ENCODE measurements at places on chromosomes 3 and 15. TPM values are rescaled to one million over a fixed set of nuclear protein-coding genes. Genes with fewer than 3 reads are reported as not detected.

DNA sequence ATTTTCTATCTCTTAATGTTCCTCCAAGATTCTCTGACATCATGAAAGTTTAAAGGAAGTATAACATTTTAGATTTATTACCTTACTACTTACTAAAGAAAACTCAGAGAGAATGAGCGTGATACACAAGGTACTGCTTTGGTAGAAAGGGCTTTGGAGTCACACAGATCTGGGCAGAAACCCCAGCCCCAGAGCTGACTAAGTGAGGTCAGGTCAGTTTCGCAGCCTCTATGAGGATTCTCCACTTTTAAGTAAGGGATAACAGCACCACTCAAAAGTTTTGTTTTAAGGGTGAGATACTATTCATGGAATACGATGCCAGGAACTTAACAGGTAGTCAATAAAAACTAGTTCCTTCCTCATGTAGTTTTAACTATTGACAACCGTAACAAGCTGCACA is 76.1 kb downstream of the CLDN11 start:
- DNase-seq = no peak

- no peak for DNase-seq
Measured at GRCh38 chr3:171277456-171278298, 182.5 kb downstream of the TNIK start.

AHSG gene
- 0.27 TPM for total RNA-seq

DNA sequence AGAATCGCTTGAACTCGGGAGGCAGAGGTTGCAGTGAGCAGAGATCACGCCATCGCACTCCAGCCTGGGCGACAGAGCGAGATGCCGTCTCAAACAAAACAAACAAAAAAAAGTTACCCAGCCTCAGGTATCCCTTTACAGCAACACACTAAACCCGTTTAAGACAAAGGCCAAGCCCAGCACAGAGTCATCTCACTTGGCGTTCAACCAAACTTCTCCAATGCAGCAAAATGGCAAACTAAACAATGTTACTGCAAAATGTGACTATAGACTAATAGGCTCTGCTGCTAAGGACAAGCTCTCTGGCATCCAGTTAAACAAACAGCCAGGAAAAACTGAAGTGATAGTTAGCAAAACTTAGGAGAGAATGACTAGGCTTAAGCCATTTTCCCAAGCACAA is 6.4 kb upstream of the FAM219B start:
- no peak for DNase-seq

DNA sequence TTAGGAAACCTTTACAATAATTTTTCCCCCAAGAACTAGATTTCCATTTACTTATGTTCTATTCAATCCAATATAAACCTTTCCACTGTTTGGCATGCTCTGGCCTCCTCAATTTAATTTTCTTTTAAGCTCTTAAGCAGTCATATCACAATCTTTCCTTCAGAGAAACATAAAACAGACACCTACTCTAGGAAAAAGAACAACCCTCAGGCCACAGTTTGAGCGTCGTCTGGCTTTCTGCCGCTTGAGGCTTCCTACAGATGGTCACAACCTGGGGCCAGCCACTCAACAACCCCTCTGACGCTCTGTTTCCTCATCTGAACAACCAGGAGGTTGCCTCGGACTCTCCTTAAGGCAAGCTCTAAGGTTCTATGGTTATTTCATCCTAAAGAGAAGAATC is 143.3 kb downstream of the ADAMTS17 start:
- no peak for DNase-seq
